Activated CD4-positive, CD25-positive, alpha-beta regulatory T cell (primary cell): ENCODE measurements at places on chromosomes 2 and 18.
A peak's percentile ranks its signal among the peaks of the same experiment; 100 is the strongest.

DNA sequence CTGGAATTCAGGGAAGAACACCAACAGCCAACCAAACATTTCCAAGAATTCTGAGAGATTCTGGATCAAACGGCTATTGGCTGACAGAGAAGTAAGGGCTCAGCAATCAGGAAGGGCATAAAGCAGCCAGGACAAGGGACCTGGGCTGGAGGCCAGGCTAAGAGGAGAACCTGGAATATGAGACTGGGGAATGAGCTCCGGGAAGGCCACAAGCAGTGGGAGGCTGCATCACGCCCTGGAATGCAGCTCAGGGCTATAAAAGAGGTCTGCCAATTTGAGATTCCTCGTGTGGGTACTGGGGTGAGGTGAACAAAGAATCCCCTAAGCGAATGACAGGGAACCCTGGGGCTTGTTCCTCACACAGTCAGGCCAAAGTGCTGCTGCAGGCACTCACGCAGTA, 60.4 kb downstream of the ANO7 start:
- DNase-seq = no peak

DNA sequence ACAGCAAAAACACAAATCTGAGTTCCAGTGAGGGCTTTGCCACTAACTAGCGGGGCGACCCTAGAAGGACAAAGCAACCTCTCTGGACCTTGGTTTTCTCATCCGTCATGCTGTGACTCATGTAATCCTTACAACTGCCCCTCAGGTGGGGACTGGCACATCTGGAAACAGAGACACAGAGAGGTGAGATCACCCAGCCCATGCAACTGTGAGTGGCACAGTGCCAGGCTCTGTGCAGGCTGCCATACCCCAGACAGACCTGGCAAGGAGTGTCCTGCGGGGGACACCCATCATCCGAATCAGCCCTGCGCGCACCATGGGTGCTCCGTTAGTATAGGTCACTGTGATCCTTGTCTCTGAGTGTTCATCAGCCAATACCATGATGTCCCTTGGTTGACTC, 198.3 kb downstream of the SMAD7 start:
- DNase-seq = no peak

GRCh38 chr18:2337552-2338141, 233.7 kb downstream of the METTL4 start:
- DNase-seq = peak; percentile 1

DNA sequence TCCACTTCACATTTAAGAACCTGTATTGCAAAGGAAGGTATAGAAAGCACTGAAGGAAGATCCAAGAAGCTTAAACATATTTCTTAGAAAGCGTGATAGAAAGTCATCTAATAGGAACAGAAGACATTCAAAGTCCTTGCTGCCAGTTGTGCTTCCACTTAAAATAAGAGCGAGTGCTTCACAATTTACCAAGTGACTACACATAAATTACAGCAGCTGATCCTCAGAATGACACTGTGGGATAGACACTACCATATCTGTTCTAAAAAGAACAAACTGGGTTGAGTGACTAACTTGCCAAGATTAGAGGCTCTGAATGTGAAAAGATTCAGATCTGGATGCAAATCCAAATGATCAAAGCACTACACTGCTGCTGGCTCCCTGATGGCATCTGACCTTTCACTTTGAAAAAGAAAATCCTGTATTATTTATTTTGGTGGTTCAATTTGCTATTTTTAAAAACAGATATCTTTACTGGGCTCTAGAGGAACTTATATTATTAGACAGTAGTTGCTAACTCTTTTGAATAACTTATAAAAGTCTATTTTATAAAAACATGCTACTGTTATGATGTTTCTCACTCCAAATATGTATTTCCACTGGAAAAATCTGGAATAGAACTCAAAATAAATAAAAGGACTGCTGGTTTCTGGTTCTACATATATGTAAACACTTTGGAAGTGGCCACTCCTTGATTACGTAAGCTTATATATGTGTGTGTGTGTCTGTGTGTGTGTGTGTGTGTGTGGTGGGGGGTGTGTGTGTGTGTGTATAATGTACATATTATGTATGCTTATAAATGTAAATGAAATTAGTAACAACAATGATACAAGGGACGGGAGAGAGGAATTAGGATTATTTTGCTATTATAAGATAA, 57.4 kb downstream of the KIDINS220 start:
- DNase-seq = no peak

GRCh38 chr2:71884303-71885042, 263.2 kb downstream of the CYP26B1 start:
- no peak for DNase-seq

GRCh38 chr2:74573747-74574562, 19.4 kb downstream of the DOK1 start:
- no peak for DNase-seq

DNA sequence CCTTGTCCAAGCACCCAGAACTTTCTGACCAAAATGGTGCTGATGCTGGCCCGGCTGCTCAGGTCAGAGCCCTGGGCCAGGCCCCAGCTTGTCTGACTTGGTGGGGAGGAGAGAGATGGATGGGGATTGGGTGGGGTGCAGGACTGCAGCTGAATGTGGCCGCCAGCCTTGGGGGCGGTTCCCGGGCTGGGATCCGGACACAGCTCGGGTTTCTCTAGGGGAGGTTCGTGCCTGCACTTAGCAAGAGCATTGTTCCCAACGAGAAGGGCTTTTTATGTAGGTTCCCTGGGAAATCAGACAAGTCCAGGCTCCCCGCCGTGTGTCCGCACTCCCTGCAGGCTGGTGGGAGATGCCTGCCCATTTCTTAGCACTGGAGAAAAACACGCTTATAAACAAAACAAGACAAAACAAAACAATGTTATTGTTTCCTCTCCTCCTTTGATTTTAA, 50.5 kb upstream of the HS6ST1 start:
- DNase-seq = no peak

DNA sequence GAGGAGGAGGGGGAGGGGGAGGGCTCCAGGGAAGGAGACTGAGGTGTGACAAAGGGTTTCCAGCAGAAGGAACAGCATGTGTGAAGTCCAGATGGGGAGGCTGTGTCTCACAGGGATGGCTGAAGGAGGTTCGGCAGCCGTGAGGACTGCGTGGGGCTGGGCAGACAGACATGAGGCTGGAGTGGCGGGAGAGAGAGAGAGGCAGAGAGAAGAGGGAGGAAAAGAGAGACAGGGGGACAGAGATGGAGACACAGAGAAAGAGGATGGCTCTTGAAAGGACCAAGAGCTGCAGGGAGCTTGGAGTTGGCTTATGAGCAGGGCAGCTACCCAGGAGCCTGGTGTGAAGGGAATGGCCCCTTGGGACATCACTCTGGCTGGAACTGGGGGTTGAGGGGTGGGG, 138.9 kb upstream of the ASB18 start:
- no peak for DNase-seq

- DNase-seq = no peak
These were observed 53.6 kb downstream of the MTHFD2 start for GRCh38 chr2:74252036-74252435.

- no peak for DNase-seq
These were observed 1029.9 kb upstream of the PIK3C3 start for GRCh38 chr18:40925071-40925541.

DNA sequence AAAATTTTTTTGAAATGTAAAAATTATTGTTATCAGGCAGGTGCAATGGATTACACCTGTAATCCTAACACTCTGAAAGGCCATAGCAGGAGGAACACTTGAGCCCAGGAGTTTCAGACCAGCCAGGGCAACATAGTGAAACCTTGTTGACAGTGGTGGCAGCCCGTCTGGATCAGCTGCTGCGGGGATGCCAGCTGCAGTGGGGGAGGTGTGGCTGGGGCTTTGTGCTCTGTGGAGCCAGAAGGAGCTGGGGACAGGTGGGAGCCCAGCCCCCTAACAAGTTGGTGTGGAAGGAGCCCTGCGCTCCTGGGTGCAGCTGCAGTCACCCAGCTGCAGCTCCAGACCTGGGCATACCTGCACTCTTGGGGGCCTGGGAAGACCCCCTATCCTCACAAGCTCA, 182.4 kb upstream of the MC4R start:
- no peak for DNase-seq

GRCh38 chr2:8435608-8436007, 246.2 kb upstream of the ID2 start:
- no peak for DNase-seq

DNA sequence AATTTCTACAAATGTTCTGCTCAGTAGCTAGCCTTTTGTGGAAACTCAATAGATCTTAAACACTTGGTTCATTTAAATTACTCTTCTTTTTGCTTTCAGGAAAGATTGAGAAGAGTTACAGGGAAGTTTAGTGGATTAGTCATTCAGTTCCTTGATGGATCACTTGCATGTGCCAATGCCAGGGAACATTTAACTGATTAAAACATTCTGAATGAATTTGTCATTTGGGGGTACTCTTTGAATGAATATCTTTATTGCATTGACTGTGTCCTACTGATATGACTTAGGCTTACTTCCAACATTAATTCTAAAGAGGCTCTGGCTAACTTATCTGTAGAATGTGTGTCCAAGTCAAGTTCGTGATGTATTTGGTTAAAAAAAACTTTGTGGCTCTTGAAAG, 199.8 kb downstream of the PLCL1 start:
- no peak for DNase-seq
